ENCODE measurements at places on chromosomes 6 and 20.

- no peak for DNase-seq
Observed at GRCh38 chr20:497979-498378, 35.6 kb upstream of the TBC1D20 start.

GRCh38 chr6:88442737-88443136, 276.6 kb upstream of the CNR1 start:
- DNase-seq, result no peak

DNA sequence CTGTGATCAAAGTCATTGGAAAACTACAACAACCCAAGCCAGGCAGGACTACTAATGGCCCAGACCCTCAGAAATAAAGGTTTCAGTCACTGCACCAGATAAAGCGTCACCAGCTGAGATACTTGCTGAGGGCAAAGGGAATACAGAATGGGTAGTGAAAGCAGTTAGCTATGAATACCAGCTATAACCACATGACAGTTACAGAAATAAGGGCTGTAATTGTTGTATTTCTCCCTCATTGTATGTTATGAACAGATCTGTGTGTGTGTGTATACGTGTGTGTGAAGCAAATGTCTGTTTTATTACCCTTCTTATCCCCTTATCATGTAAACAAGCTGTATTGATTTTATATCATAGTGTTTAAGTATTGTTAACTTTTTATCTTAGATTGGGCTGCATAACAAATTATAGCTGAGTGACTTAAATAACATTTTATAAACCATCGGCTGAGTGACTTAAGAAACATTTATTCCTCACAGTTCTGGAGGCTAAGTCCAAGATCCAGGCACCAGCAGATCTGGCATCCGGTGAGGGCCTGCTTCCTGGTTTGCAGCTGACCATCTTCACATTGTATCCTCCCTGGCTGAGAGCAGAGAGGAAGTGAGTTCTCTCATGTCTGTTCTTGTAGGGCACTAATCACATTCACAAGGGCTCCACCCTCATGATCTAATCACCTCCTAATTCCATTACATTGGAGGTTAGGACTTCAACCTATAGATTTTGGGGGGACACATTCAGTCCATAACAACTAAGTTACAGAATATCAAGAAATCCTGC, 46.0 kb upstream of the VSX1 start:
- no peak for DNase-seq

DNA sequence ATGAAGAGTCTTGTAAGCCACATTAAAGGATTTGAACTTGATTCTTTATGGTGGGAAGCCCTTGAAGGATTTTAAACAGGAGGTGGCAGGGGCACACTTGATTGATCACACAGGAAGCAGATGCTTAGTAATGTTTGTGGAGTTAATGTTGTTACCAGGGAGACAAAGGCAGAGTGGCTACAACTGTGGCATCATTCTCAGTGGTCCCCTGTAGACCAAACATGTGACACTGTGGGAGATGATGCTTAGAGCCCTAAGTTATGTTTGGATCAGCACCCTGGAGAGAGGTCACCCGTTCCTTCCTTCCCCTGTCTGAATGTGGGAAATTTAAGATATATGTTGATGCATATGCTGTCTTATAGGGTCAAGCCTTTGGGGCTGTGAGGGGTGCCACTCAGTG, 53.2 kb downstream of the EIF2S2 start:
- no peak for DNase-seq

GRCh38 chr6:167689751-167690150, 137.0 kb upstream of the AFDN start:
- no peak for DNase-seq

DNA sequence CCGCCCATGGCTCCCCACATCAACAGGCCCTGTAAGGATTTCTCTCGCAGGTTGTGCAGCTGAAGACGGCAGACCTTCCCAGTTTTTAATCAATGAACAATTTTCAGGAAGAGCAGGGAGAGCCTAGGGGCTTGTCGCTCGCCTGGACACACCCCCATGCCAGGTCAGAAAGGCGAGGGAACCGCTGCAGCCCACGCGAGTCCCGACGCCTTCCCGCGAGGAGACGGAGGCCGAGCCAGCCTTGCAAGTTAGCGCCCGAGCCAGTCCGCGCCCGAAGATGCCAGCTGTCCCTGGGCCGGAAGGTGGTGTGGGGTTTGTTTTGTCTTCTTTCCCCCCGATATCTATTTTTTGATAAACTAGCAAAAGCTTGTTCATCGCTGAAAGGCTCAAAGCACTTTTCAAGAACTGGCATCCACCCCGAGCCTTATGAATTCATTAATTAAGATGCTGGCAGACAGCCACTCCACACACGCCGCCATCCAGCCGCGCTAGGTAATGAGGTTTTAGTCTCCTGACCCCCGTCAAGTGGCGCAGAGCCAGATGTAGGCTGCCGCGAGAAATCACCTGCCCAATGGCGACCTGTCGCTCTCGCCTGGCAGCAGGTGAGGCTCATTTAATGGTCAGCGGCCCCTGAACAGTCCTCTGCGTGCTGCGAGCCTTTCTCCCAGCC, 6.6 kb downstream of the CCDC167 start:
- no peak for DNase-seq

DNA sequence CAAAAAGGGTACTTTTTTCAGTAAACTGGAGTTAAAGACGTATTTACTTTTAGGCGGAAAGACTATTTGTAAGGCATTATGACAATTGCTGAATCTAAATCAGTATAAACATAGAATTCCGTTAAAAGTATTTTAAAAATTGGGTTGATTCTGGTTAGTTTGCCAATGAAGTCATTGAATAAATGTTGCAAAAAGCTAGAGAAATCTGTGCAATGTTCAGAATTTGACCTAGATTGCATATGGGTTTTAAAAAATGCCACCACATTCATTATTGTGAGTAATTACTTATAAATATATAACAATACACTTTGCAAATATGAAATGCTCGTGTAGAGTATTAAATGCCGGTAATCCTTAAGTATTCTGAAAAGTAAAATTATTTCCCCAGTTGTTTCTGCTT, 116.5 kb upstream of the EEF1E1 start:
- DNase-seq, result no peak

GRCh38 chr20:45649312-45649863, 18.3 kb upstream of the WFDC9 start:
- no peak for DNase-seq

- DNase-seq, result no peak
Observed at GRCh38 chr20:22348010-22348409, 236.4 kb downstream of the FOXA2 start.

DNA sequence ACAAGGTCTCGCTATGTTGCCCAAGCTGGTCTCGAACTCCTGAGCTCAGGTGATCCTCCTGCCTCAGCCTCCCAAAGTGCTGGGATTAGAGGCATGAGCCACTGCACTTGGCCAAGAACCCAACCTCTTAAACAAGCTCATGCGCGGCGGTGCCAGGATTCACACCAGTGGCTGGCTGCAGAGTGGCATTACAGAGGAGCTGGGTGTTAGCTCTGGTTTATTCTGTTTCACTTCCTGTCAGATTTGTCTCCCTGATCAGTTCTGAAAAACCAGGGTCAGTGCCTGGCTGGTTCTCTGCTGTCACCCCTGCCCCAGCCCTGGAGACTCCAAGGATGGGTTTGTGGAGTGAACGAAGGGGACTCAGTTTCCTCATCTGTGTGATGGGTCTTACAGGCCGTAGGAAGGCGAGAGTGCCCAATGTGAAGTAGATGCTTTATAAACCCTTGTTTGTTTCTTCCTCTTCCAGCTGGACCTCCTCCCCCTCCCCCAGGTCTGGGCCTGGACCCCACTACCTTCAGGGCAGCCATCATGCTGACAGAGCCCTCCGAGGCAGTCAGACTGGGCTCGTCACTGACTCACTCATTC, 63.4 kb downstream of the UBE2V1 start:
- DNase-seq, result no peak

- DNase-seq, result no peak
Observed at GRCh38 chr6:34522761-34523160, 33.4 kb downstream of the SPDEF start.

- no peak for DNase-seq
Observed at GRCh38 chr20:32823737-32824588, 4.2 kb downstream of the MAPRE1 start.

GRCh38 chr6:161498359-161498758, 224.5 kb upstream of the AGPAT4 start:
- DNase-seq, result no peak

DNA sequence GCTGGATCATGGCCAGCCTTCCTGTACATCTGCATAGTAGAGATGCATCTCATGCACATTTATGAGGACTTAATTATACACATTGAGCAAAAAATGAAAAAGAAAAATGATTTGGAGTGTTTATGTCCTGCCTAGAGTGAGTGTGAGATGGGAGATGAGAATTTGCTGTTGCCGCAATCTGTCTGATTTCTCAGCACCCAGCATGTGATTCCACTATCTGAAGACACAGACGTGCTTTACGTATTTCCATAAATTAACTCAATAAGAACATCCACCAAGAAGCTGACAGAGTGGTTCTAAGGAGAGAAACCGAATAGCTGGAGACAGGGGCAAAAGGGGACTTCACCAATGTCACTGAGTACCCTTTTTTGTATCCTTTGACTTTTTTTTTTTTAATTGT, 15.2 kb downstream of the EDEM2 start:
- DNase-seq, result no peak

GRCh38 chr6:43052842-43053544, 658 bp downstream of the CUL7 start:
- DNase-seq, result peak; percentile 23

- no peak for DNase-seq
Observed at GRCh38 chr20:41446456-41446855, 79.8 kb upstream of the EMILIN3 start.

- DNase-seq, result no peak
Observed at GRCh38 chr6:26379292-26379691, 3.6 kb upstream of the BTN2A2 start.

GRCh38 chr20:45629496-45630100, at the start of gene WFDC10A:
TSS of gene WFDC10A (plus strand) at chr20:45629739. CDS start at chr20:45629814, 75 bp downstream.
- peak; percentile 3 for DNase-seq

DNA sequence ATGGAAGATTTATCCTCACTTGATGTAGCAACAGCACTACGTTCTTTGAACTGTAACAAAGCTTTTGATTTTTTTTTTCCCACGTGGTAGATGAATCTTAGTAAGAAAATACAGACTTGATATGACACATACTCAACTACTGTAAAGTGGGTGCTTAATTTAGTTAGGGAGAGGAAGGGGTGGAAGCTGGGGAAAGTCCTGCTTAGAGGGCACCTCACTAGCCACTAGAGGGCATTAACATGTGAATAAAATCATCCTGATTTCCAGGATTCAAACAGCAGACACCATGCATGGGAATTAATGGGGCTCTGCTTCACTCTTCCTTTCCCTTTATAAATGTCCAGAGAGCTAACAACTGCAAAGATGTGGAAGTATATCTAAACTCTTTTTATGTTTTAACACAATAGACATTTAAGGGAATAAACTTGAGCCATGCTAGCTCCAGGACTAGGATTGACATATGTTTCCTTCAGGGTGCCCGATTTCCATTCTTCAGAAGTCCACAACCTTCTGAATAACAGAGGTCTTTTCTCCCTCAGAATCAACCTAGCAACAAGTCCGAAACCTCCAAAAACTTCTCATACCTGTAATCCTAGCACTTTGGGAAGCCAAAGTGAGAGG, 250.1 kb downstream of the ATXN1 start:
- no peak for DNase-seq

GRCh38 chr6:797479-798077, 104.6 kb upstream of the EXOC2 start:
- DNase-seq, result no peak

- DNase-seq, result no peak
Observed at GRCh38 chr6:55131616-55132015, 42.7 kb upstream of the HCRTR2 start.

DNA sequence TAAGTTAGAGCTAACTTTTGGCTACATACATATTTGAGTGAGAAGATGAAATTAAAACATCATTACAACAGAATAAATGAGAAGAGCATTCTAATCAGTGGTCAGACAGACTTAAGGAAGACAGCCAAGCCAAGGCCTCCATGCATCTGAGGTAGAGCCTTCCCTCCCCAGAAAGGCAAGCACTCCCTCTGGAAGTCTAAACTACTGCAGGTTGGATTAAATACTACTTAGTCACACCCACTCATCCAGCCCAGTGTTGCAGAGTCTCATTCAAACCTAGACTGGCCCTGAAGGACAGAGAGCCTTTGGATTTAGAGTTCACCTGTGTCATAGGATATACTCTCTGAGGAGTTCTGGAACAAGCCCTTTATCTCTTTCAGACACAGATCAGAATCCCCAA, 29.2 kb downstream of the TMX4 start:
- DNase-seq, result no peak

DNA sequence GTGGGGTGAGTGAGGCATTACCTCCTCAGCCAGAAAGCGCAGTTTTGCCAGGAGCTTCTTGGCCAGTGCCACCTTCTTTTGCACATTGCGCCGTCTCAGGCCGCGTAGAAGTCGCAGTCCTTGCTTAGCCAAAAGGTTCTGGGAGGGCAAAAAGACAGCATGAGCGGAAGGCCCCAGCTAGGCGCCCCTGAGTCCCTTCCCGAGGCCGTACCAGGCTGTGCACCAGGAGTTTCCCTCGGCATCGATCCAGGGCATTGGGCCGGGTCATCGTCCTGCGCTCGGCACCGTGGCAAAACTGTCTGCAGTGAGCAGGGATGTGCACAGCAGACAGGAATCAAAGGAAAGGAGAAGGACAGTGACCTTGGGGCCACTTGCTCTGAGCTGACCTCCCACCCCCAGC, 20.2 kb upstream of the SPAG4 start:
- DNase-seq, result no peak

DNA sequence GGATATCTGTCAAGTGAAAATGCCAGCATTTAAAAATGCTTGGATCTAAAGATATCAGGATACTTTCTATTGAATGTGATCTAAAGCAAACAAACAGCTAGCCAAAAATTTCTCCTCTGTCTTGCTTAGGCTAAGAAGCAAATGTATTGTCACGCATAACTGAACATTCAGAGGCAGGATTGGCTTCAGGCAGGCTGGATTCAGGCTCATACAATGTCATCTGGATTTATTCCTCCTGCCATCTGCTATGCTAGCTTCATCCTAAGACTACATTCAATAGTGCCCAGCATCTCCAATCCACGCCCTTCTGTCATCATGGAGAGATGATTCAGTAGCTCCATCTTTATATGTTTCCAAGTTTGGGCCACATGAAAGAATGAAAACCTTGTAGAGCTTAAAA, 27.1 kb downstream of the PFDN4 start:
- DNase-seq, result no peak

DNA sequence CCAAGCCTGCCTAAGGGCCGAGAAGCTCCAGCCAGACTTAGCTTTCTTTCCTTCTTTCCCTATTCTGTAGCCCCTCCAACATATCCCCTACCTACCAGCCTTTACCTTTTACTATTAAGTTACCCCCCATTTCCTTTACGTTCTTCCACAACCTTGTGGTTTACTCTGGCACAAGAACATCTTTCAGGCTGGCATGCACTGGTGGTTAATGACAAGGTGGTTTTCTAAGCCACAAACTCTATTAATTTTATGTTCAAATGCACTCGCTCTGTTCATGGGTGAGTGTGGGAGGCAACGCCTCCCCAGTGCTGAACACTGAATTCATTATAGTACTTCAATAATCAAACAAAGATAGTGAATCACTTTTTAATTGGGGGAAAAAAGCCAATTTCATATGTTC, 64.4 kb downstream of the TRERF1 start:
- peak; percentile 65 for DNase-seq

DNA sequence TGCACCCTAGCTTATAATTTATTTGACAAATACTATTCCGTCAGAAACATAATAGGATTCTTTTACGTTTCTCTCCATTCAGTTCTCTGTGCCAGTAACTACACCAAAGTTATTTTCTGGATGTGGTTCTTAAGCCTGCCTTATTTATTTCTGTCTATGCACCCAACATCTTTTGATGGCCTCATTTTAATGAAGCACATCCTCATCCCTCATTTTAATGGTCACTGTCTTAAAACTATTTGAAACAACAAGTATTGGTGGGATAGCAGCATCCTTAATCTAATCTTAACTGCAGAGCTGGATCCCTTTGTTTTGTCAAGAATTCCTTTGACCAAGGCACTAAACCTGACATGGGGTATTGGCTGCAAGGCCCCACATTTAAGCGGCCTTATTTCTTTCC, 11.0 kb downstream of the FAM135A start:
- DNase-seq, result no peak
